ENCODE measurements at places on chromosomes 12 and 14.

GRCh38 chr12:93167841-93168492 is 209.8 kb upstream of the NUDT4 start:
- no peak for DNase-seq

- DNase-seq: no peak
These were observed 1055.6 kb upstream of the FBXO33 start for GRCh38 chr14:40487824-40488223.

GRCh38 chr14:54718046-54718445 is 151.1 kb downstream of the SAMD4A start:
- DNase-seq: no peak

DNA sequence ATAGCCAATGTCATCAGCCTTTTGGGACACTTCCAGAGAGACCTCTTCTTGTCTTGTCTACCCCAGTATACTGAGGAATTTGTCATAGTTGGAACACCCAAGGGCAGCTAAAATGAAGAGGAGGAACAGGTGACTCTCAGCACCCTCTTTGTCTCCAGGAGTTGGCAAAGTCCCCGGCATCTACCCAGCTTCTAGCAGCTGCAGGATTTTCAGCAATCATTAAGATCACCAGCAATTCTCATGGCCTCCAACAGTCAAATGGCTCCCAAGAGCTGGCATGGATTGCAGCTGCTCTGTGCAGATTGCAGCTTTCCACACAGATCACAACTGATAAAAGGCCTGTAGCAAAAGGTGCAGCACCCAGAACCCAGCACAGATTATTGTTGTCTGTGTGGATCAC is 32.9 kb downstream of the RERGL start:
- DNase-seq: no peak

GRCh38 chr12:130815028-130815741 is 23.9 kb downstream of the STX2 start:
- DNase-seq: no peak

DNA sequence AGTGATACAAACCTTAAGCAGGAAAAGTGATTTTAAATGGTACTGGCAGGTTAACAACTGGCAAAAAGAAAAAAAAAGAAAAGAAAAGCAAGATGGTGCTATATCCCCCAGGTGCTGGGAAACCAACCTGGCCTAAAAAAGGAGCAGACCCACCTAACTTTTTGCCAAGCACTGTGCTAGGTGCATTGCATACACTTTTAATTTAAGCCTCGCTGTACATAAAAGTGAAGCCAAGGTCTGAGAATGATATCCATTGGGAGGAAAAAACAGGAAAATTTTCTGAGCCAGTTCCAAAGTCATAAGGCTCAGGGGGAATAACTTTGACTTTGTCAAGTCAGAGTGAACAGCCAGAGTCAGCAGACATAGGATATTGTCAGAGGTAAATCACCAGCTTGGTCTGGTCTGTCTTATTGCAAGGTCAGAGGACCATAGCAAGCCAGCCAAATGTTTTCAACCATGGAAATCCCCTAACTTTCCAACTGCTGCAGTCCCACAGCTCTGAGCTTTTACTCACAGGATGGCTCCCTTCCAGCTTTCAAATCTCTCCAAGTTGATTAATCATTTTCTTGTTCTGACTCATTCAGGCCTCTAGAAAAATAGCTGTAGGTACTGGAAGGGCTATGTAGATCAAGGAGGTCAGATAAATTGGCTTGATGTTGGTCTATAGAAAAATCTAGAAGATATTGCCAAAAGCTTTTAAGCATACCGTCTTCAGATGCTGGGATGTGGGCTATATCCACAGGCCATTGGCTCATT is 412.9 kb downstream of the RAD51B start:
- peak; percentile 98 for DNase-seq

GRCh38 chr12:91851741-91852477 is 293.7 kb downstream of the BTG1 start:
- no peak for DNase-seq

DNA sequence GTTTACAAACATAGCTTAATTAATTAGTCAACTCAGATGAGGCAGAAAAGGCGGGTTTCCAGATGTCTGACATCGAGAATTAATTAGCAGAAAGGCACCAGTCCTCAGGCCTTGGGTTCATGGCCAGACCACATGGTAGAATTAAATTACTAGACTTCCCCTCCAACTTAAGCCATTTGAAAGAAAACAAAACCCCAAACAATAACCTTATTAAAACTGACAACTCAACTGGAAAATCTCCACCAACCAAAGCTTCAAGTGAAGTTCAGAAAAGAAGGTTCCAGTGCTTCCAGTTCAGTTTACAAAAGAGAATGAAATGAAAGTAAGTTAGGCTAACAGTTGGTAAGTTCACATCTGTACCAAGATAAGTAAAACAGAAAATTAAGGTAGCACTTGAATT is 349.5 kb downstream of the GRIN2B start:
- DNase-seq: no peak

- no peak for DNase-seq
These were observed 186.6 kb upstream of the EEA1 start for GRCh38 chr12:93115646-93116045.

- no peak for DNase-seq
These were observed 159.3 kb downstream of the DACT1 start for GRCh38 chr14:58797010-58797429.

- DNase-seq: no peak
These were observed 536.5 kb downstream of the RPS29 start for GRCh38 chr14:49049711-49050110.

GRCh38 chr12:110807640-110808039 is 39.1 kb upstream of the CCDC63 start:
- no peak for DNase-seq

DNA sequence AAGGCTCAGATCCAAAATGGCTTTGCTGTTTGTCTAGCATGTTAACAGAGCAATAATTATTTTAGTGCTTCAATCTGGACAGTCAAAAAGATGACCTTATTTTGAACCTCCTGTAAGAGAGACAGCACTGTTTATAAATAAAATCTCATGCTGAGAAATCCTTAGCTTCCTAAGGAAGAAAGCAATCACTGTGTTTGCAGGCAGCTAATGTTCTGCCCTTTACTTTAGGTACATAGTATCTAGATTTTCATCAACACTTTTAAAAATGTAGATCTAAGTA is 105.3 kb downstream of the PRKD1 start:
- DNase-seq: no peak

- DNase-seq: no peak
These were observed 131.3 kb upstream of the HIF1A start for GRCh38 chr14:61563880-61564617.

DNA sequence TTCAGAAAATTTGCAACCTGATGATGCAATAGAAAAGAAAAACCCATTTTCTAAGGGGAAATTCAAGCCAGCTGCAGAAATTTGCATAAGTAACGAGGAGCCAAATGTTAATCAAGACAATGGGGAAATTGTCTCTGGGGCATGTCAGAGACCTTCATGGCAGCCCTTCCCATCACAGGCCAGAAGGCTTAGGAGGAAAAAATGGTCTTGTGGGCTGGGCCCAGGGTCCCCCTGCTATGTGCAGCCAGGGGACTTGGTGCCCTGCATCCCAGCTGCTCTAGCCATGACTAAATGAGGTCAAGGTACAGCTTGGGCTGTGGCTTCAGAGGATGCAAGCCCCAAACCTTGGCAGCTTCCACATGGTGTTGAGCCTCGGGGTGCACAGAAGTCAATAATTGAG is 28.2 kb upstream of the AVPR1A start:
- no peak for DNase-seq

GRCh38 chr12:62873116-62873825 is 61.7 kb downstream of the PPM1H start:
- no peak for DNase-seq

GRCh38 chr12:77001276-77001675 is 64.1 kb downstream of the E2F7 start:
- no peak for DNase-seq

GRCh38 chr12:3214526-3215365 is 137.6 kb downstream of the TSPAN9 start:
- DNase-seq: no peak

GRCh38 chr14:101478796-101479410 is 82.4 kb upstream of the DIO3 start:
- DNase-seq: no peak

DNA sequence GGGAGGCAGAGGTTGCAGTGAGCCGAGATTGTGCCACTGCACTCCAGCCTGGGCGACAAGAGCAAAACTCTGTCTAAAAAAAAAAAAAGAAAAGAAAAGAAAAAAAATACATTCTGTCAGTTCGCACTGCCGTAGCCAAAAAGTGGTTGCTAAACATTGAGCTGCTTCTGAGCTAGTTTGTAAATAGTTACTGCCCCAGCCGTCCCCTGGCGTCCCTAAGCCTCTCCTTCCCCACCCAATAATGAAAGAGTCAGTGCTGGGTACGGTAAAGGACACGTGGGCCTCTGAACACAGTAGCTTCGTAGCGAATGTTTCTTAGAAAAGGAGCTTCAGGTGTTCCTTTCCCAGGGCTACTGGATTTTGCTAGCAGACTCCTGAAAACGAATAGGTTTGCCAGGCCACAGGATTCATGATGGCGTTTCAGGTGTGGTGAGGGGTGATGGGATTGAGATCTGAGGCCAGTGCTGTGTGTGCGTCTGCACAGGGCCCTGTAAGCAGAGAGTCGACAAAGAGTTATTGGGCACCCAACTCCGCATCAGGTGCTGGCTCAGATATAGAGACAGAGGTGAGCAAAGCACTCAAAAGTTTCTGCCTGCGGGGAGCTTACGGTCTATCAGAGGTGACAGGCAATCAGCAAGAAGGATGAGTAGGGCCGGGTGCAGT is 94.1 kb downstream of the LGMN start:
- no peak for DNase-seq

GRCh38 chr12:46933947-46934346 is 108.2 kb upstream of the SLC38A4 start:
- DNase-seq: no peak

DNA sequence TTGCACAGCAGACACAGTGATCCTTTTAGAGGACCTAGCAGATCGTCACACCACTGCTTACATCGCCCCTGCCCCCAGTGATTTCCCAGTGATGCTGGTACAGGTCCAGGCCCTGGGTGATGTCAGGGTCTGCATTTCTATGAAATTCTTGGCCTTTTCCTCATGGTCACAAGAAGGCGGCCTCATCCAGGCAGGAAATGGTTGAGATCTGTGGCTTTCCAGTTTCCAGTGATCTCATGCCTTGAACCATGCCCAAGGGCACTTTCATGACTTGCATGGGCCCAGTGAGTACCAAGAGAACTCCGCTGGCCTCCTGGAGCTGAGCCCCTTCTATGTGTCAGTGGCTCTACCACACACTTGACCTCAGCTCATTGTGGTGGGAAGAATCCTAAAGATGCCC is 41.9 kb upstream of the BDKRB2 start:
- no peak for DNase-seq

DNA sequence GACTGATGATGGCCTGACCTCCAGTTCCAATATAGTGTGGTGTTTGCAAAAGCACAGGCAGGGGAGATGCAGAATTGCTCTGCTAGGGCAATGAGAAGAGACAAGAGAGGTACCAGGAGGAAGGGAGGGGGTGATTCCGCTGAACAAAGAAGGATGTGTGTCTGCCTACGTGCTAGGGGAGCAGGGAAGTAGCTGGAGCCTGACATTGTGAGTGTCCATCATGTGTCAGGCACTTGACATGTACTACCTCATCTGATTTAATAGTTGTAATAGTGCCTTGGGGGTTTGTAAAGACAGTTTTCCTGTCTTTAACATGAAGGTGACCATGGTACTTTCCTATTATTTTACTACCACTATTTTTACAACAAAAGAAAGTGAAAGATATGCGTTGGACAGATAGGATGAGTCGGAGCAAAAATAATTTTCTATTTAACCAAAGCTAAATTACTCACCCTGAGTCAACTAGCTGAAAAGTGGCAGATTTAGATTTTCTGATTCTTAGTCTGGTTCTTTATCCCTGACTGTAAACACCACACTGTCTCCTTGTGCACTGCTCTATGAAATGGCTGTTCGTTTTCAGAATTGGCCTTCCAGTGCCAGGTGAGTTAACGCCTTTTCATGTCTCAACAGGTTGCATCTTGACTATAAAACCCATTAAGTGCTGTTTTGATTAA is 33.7 kb upstream of the TEAD4 start:
- no peak for DNase-seq

- DNase-seq: no peak
These were observed 1.1 kb downstream of the KMT2D start for GRCh38 chr12:49059299-49060171.

GRCh38 chr14:68492381-68493151 is 300.3 kb downstream of the ZFP36L1 start:
- no peak for DNase-seq

DNA sequence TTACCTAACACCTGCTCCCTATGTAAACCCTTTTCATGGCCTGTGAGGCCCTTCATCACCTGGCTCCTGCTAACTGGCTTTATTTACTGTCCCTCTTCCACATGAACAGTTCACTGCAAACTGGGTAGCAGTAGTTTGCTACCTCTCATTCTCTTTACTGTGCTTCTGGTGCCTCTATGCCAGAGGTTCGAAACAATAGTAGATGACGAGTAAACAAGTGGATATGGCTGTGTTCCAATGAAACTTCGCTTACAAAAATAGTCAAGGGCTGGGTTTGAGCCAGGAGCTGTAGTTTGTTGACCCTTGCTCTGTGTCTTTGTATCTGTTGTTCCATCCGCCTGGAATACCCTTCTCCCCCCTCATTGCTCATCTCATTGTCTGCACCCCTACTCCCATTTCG is 233.6 kb upstream of the RMST start:
- no peak for DNase-seq

- no peak for DNase-seq
These were observed 4.1 kb upstream of the KANSL2 start for GRCh38 chr12:48686037-48686595.

DNA sequence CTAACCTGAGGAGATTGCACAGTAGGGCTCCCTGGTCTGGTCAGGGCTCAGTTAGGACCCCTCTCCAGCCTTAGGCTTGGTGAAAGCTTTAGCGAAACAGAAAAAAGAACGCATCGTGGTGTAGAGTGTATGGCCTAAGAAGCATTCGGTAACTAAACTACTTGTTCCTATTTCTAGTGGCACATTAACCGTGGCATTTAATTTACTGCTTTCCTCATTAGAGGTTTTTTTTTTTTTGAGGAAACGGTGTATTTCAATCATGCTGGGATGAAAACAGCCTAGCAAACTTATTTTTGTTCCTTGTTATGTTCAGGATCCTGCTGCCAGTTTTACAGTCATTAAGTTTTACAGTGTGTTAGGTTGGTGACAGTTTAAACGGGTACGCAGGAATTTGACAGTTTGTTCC is 518 bp upstream of the OSBPL8 start:
- DNase-seq: peak; percentile 3

GRCh38 chr14:89576145-89576927 is 159.3 kb upstream of the FOXN3 start:
- DNase-seq: no peak

DNA sequence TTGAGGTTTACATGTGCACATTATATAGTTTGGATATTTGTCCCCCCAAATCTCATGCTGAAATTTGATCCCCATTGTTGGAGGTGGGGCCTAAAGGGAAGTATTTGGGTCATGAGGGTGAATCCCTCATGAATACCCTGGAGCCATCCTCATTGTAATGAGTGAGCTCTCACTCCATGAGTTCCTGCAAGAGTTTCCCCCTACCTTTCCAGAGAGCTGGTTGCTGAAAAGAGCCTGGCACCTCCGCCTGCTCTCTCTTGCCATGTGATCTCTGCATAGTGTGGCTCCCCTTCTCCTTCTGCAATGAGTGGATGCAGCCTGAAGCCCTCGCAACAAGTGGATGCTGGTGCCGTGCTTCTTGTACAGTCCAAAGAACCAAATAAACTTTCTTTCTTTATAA is 234.3 kb upstream of the DIO2 start:
- DNase-seq: no peak

Measured in AG04450 (cell line).